ENCODE measurements at places on chromosomes 2 and 18.

DNA sequence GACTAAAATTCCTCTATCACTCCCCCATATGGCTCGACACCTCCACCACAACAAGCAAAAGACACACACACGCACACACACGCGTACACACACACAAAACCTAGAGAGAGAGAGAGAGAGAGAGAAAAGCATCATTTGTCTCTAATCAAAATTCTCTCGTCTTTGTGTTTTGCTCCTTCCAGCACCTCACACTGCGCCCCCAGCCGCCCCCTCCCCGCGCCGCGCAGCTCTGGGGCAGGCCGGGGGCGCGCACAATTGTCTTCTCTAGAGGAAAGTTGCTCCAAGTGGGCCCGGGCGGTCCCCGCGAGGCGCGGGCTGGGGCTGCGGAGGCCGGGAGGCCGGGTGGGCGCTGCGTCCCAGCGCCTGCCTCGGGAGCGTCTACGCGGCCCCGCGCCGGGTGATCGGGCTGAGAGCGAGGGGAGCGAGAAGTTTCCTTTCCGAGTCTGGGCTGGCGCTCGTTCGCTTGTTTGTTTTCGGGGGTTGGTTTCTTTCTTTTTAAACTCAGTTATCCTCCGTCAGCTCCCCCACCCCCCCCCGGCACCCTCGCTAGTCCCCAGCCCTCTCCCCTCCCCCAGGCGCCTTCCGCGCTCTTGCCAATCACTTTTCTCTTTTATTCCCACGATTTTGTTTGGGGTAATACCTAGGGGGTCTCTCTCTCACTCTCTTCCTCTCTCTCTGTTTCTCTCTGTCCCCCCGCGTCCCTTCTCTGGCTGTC, 4.1 kb downstream of the ZEB2 start:
- no peak for DNase-seq

DNA sequence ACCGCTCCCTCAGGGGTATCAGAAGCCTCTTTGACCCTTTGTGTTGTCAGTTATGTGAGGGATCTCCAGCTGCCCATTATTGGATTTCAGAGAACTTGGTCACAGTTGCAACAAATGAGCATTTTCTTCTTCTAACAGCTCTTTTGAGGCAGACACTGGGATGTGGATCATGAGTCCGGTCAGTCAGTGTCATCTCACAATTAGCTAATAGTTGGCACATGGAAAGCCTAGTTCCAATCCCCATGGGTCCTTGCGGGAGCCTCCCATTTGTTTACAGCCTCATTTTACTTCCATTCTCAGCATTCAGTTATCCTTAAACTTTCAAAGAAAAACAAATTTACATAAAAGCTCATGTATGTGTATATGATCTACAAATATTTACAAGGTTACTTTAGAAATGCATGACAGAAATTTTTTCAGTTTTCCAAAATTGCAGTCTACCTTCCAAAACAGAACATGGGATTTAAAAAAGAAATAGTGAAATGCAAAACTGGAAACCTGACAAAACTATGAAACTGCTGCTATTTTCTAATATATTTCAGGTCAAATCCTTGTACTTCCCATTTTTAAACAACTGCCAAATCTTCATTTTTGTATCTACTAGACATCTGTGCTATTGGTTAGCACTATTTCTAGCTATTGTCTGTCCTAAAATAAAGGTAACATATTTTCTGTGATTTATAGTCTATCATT, 547.1 kb upstream of the ZEB2 start:
- DNase-seq = no peak

DNA sequence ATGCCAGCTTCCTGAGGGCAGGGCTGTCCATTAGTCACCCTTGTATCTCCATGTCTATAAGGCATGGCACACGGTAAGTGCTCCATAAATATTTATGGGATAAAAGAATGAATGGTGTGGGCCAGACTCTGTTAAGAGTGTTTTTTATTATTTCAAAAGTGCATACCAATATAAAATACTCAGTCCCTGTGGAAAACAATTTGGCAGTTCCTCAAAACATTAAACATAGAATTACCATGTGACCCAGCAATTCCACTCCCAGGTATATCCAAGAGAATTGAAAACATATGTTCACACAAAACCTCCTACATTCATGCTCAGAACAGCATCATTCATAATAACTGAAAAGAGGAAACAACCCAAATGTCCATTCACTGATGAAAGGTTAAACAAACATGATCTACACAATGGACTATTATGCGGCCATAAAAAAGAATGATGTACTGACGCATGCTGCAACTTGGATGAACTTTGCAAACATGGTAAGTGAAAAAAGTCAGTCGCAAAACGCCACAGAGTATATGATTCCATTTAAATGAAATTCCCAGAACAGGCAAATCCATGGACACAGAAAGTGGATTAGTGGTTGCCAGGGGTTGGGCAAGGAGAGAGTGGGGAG, 69.1 kb upstream of the TCF7L1 start:
- DNase-seq = no peak

DNA sequence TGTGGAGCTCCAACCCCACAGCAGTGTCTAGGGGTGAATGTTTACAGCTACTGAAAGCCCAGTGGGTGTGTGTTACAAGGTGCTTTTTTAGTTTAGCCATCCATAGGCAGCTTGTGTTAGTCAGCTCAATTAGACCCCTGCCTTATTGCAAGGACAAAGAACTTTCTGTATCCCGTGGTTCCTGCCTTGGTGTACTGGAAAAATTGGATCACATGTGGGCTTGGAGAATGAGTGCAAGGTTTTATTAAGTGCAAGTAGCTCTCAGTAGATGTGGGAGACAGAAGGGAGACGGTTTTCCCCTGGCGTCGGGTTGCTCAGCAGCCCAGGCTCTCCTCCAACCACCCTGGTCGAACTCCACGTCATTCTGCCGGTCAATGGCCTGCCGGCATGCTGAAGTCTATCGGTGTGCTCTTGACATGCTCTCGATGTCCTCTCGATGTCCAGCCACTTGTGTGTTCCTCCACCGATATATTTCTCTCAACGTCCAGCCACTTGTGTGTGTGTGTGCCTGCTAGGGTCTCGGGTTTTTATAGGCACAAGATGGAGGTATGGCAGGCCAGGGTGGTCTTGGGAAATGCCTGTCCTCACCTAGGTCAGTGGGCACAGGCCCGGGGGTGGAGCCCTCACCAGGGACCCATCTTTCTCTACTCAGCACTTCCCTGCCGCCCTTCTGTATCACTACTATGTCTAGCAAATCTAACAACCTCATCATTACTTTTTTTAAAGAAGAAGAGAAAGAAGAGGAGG, 13.8 kb downstream of the FANCL start:
- DNase-seq = no peak

DNA sequence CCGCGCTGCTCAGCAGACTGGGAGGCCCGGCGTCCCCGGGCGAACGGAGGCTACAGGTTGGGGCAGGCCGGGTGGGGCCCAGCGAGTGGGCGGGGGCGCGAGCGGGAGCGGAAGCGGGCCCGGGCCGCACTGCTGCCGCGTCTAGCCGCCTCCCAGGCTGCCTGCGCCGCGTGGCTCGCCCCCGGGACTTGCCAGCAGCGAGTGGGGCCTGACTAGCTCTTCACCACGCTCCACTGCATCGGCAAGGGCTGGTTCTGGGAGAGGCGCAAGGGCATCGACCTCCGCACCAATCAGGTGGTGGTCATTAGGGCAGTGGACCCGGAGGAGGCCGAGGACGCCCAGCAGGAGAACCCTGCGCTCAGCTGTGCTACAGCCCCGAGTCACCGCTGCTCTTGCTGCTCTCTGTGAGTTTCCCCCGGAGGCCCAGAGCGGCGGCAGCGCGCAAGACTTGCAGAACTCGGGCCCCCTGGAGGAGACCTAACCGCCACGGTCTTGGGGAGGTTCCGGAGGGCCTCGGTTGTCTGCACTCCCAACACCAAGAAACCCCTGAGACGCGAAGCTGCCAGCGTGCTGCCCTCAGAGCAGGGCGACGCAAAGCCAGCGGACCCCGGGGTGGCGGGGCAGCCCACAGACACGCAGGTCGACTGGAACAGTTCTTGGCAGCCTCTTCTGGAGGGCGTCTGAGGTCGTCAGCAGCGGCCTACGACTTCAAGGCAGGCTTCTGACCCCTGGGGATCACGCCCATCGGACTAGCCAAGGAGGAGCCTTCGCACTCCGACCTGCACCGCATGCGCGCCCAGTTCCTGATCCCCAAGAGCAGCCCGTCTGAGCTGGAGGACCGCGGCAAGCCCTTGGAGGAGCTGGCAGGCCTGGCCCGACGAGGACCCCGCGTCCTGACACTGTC, 27.2 kb upstream of the PTPN2 start:
- DNase-seq = no peak

- no peak for DNase-seq
Measured at GRCh38 chr2:36245651-36246050, 109.9 kb upstream of the CRIM1 start.

GRCh38 chr2:79513711-79514110, 860 bp downstream of the CTNNA2 start:
- no peak for DNase-seq

- no peak for DNase-seq
Measured at GRCh38 chr2:118750959-118751565, 96.4 kb downstream of the EN1 start.

DNA sequence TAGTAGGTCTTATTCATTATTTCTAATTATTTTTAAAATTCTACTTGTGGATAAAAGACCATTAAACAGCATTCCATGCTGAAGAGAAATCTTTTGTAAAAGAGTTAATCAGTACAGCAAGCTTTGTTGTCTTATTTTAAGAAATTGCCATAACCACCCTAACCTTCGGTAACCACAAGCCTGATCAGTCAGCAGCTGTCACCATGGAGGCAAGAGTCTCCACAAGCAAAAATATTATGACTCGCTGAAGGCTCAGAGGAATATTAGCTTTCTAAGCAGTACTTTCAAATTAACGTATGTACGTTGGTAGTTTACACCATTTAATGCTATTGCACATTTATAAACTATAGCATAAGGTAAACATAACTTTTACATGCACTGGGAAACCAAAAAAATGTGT, 650.5 kb upstream of the LINC00305 start:
- no peak for DNase-seq

GRCh38 chr18:48033790-48034650, 103.6 kb upstream of the SMAD2 start:
- no peak for DNase-seq

DNA sequence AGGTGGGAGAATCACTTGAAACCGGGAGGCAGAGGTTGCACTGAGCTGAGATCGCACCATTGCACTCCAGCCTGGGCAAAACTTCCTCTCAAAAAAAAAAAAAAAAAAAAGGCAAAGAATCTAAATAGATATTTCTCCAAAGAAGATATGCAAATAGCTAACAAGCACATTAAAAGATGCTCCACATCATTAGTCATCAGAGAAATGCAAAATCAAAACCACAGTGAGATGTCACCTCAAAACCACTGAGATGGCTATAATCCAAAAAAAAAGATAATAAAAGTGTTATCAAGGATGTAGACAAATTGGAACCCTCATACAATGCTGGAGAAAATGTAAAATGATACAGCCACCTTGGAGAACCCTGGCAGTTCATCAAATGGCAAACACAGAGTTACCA, 8.4 kb downstream of the ST8SIA5 start:
- DNase-seq = no peak
